NCI-H2171 treated with DMSO at 0.1 percent for 48 hours (cell line): ENCODE measurements at places on chromosomes 2 and 18.
A peak's percentile ranks its signal among the peaks of the same experiment; 100 is the strongest.

- peak; percentile 37 for DNase-seq
Measured at GRCh38 chr18:23689616-23690504, 607 bp downstream of the LAMA3 start.

DNA sequence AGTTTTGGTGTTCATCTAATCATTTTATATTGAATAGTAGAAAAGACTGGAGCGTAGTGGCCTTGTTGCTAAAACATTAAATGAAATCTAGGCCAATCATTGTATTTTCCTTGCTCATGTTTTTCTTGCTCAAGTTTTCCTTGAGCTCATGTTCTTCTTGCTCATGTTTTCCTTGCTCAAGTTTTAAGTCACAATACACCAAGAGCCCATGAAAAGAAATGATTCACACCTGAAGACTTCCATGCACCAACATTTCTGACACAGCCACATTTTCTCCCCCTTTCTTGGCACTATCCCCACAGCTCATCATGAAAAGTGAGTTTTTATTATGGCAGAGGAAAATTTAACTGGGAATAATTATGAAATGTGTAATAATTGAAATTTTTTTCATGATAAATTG is 92.0 kb downstream of the LRP1B start:
- no peak for DNase-seq

DNA sequence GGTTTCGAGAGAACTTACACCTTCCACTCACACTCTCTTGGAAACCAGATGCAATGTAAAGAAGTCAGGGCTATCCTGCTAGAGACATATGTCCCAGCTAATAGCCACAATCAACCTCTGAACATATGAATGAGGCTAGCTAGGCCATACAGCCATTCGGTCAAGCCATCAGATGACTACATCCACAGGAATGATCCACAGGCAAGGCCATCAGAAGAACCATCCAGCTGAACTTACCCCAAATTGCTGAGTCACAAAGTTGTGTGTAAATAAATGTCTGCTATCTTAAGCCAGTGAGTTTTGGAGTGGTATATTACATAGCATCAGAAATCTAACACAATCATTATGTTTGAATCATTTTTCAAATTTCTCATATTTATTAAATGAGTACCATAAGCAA is 5.2 kb upstream of the SPAST start:
- DNase-seq, result no peak

GRCh38 chr2:127014630-127015029 is 92.3 kb downstream of the BIN1 start:
- no peak for DNase-seq

DNA sequence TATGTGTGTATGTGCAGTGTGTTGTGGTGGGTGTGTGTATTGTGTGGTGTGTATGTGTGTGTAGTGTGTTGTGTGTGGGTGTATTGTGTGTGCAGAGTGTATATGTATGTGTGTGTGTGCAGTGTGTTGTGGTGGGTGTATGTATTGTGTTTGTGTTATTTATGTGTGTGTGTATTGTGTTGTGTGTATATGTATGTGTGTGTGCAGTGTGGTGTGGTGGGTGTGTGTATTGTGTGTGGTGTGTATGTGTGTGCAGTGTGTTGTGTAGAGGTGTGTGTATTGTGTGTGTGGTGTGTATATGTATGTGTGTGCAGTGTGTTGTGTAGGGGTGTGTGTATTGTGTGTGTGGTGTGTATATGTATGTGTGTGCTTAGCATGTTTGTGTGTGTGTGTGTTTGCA is 24.3 kb downstream of the ACKR3 start:
- no peak for DNase-seq

DNA sequence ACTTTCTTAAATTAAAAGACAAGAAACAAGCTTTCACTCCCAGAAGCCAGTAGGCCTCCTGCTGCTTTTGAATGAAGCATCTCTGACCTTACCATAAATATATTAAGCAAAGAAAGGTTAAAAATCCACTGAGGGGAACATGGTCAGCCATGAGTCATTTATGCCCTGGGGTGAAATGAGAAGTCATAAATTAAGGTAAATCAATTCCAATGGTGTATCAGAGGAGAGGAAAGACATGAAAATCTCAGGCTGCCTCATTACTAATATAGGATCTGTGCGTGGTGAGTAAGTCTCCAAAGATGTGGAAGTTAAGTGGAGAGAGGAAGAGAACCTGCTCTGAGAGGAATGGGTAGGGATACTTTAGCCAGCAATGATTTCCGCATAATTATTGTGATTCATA is 292.3 kb upstream of the CHAC2 start:
- no peak for DNase-seq

GRCh38 chr18:2111456-2111855 is 459.8 kb downstream of the METTL4 start:
- no peak for DNase-seq

DNA sequence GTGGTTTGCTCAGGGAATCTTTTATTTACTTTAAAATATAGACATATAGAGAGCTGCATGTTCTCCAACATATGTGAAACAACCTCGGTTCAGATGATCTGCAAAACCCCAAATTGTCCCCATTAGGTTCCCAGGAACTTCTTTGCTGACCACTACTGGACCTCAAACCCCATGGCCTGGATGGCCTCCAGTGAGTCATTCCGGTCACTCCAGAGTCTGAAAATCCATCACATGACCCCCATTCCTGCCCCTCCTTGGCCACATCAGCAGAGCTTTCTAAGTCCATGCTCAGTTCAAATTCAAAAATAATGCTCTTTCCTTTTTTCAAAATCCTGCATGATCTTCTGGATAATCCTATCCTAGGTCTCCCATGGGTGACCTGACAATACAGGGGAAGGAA is 271.0 kb downstream of the TNS1 start:
- DNase-seq, result no peak

GRCh38 chr2:120826260-120826648 is 90.6 kb downstream of the GLI2 start:
- DNase-seq, result no peak

DNA sequence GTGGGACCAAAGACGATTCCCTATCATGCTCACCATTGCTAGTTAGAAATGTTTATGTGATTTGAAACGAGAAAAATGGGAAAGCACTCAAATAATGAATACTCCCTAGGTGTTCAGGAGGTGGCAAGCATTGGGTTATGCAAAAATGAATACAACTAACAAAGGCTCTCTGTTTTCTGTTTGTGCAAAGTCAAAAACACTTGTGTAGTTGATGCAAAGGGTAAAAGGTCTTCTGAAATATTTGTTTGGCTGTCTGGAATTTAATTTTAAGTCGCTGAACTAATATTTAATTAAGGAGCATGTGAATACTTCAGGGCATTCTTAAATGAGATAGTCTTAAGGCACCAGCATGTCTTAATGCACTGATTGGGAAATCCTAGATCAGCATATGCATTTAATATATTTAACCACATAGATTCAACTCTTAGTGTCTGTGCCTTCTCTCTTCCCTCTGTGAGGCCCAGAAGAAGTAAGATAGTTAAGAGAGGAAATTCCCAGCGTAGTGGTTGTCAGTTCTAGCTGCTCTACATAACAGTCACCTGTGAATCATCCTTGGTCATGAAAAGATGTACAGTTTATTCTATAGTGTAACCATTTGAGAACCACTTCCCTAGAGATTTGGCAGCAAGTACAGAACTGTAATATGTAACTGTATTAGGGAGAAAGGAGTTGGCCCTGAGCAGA is 111.9 kb downstream of the EPC2 start:
- no peak for DNase-seq

GRCh38 chr2:125707611-125708010 is 948.3 kb upstream of the GYPC start:
- no peak for DNase-seq

DNA sequence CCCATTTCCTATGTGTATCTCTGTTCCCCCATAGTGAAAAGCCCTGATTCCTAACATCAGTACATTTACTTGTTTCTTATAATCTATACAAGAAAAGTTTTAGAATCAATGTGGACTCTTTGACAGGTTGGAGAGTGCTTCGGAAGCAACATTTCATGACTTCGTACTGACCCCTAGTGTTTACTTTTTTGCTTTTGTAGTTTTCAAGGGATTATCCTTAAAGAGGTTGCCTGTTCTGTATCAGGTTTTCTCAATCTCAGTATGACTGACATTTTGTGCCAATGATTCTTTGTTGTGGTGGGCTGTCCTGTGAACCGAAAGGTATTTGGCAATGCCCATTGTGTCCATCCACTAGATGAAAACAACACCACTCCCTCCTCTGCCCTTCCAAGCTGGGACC is 43.3 kb upstream of the SERPINB2 start:
- peak; percentile 10 for DNase-seq

- no peak for DNase-seq
Measured at GRCh38 chr2:223820549-223820948, 16.8 kb downstream of the AP1S3 start.

DNA sequence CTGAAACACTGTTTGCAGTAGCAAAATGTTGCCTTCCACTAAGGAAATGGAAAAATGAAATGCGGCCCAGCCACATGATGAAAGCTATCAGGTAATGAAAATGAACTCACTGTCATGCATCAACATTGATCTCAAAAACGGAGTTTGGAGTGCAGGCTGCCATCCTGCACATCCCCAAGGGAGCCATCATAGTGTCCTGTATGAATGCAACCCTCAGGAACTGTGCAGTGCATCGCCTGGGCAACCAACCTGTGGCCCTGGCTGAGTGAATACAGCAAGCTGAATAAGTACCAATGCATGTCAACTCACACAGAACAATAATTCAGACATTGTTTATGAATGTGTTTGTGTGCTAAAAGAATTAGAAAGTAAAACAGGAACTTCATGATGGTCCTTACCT is 23.1 kb upstream of the TXNDC2 start:
- DNase-seq, result peak; percentile 22

- no peak for DNase-seq
Measured at GRCh38 chr2:25174192-25174861, 5.9 kb upstream of the POMC start.

DNA sequence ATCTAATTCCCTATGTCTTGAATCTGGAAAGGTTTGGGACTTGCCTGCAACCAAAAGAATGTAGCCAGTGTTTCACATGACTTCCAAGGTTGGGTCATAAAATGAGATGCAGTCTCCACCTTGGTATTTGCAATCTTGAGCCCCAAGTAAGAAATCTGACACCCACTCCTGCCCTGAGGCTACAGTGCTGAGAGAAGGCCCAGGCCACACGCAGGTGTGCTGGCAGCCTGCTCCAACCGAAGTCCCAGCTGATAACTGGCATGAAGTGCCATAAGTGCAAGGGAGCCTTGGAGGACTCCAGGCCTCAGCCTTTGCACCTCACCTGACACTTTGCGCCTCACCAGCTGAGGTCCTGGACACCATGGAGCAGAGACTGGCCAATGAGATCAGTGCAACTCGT is 182.7 kb downstream of the ANAPC1 start:
- DNase-seq, result no peak

DNA sequence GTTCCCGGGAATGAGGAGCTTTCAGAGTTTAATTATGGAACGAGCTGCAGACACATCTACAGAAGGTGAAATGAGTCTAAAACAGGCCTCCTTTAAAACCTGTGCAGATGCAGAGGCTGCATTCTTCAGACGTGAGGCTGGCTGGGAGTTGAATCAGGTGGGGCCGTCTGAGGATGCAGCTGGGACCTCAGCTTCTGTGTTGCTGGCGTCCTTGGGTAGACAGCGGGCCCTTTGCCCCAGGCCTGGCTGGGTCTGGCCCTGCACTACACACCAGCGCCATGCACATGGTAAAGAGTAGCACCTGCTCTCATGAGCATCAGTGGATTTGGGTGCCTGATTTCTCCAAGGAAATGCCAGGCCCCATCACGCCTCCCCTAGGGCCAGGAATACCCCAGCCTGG is 67.3 kb downstream of the TMEM18 start:
- no peak for DNase-seq

DNA sequence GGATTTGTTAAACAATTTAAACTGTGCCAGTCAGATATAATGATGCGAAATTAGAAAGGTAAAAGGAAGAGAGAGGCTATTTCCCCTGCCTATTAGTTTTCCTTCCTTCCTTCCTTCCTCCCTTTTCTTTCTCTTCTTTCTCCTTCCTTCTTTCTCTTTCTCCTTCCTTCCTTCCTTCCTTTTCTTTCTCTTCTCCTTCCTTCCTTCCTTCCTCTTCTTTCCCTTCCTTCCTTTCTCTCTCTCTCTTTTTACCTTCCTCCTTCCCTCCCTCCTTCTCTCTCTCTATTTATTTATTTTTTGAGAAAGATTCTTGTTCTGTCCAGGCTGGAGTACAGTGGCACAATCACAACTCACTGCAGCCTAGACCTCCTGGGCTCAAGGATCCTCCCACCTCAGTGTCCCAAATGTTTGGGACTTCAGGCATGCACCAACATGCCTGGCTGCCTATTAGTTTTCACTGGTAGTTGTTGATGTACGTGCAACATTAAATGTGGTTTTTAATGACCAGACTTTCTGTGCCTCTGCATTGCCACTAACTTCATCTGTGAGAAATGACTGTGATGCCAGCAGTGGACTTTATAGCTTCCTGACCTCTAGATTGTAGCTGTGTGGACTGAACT is 48.7 kb upstream of the NFE2L2 start:
- no peak for DNase-seq

- no peak for DNase-seq
Measured at GRCh38 chr18:61946449-61946848, 53.6 kb upstream of the RNF152 start.

GRCh38 chr2:212998626-212999359 is 152.6 kb downstream of the IKZF2 start:
- DNase-seq, result no peak

DNA sequence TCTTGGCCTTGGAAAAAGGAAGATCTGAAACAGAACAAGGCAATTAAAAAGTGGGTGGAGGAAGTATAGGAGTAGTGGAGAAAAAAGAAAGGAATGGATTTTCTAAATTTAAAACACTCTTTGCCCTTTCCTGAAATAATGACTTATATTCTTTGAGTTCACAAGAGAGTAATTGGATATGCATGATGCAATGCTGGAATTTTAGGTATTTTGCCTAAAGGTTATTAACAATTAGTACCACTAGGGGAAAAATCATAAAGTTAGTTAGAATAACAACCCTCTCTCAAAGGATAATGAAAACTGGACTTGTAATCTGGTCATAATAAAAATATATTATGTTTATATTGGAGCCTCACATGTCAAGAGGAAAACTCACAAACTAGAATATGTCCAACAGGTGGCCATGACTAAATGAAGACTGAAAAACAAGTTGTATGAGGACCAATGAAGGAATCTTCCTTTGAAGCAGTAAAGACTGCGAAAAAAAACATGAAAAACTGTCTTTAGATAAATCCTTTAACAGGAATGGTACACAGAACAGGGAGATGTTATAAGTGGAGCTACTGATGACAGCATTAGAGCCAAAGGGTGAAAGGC is 281.8 kb downstream of the NCKAP5 start:
- DNase-seq, result no peak

GRCh38 chr2:241211276-241211675 is 22.8 kb downstream of the ANO7 start:
- DNase-seq, result no peak

- DNase-seq, result no peak
Measured at GRCh38 chr2:105541189-105542050, 142.6 kb upstream of the FHL2 start.

- no peak for DNase-seq
Measured at GRCh38 chr2:180101846-180102245, 94.7 kb upstream of the CWC22 start.

DNA sequence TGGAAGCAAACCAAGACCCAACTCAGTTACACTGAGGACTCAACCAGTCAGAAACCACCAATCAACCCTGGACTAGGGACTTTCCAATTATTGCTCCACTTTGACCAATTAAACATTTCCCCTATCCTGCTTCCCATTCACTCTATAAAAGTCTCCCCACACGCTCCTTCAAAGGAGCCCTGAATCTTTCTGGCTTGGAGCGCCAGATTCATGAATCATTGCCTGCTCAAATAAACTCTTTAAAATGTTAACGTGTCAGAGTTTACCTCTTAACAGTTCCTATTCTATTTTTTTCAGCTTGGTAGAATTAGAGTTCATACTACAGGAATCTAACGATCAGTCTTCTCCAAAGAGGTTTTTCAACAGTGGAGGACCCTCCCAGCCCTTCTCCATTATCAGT is 20.7 kb upstream of the SULT1C2 start:
- DNase-seq, result no peak
